ENCODE measurements at places on chromosomes 5 and 9. TPM values are rescaled to one million over a fixed set of nuclear protein-coding genes. Genes with fewer than 3 reads are reported as not detected.

The OR13C2 gene
- not detected for total RNA-seq

The VCAN gene
- 16.9 TPM for total RNA-seq

The FIBCD1 gene
- total RNA-seq = 0.40 TPM

The INSL6 gene
- total RNA-seq = not detected

The P4HA2 gene
- 78.4 TPM for total RNA-seq

The SUSD3 gene
- 0.87 TPM for total RNA-seq

Measured in left ventricle myocardium superior (tissue), 1 donor.